ENCODE measurements at places on chromosomes 12 and 14.

DNA sequence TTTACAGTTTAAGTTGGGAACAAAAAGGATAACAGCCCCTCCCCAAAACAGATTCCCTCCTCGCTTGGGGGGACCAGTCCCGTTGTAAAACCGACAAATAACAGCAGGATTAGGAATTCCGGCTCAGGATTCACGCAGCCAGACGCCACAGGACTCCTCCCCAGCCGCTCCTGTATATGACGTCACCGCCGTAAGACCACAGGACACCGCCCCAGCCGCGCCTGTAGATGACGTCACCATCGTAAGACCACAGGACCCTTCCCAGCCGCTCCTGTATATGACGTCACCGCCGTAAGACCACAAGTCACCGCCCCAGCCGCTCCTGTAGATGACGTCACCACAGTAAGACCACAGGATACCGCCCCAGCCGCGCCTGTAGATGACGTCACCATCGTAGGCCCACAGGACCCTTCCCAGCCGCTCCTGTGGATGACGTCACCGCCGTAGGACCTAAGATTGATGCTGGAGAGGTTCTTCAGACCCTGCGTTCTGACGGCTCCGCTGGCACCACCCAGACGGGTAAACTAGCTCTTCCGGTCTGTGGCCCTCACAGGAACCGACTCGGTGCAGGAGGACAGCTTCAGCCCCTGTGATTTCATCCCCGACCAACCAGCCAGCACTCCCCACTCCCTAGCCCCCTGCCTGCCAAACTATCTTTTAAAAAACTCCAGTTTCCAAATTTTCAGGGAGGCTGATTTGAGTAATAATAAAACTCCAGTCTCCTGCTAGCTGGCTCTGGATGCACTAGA, 43.9 kb upstream of the FBRSL1 start:
- DNase-seq: no peak

DNA sequence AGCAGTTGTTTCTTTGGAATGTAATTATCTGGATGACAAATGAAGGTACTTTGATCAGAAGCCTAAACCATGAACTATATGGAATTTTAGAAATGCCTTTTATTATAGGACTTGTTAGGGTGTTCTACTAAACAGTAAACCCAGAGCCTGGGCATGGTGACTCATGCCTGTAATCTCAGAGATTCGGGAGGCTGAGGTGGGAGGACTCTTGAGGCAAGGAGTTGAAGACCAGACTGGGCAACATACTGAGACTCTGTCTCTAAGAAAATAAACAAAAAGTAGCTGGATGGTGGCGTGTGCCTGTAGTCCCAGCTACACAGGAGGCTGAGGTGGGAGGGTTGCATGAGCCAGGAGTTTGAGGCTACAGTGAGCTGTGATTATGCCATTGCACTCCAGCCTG, 23.9 kb downstream of the PALS1 start:
- no peak for DNase-seq

- no peak for DNase-seq
Observed at GRCh38 chr12:6207259-6207925, 7.2 kb downstream of the CD9 start.

DNA sequence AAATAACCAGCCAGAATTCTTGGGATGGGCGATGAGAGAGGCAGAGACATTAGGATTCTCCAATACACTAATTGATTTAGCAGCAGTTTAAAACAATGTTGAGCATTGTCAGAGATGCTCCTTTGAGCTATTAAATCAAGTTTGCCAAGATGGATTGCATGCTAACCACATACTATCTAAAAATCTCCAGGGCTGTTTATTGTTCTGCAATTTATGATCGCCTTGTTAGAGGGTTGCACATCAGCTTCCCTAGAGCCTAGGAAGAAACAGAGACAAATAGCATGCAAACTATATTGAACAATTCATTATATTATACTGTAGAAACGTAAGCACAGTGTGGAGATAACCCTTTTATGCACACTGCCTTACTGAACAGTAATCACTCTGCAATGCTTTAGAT, 599.9 kb downstream of the SOX5 start:
- DNase-seq: peak; percentile 1

DNA sequence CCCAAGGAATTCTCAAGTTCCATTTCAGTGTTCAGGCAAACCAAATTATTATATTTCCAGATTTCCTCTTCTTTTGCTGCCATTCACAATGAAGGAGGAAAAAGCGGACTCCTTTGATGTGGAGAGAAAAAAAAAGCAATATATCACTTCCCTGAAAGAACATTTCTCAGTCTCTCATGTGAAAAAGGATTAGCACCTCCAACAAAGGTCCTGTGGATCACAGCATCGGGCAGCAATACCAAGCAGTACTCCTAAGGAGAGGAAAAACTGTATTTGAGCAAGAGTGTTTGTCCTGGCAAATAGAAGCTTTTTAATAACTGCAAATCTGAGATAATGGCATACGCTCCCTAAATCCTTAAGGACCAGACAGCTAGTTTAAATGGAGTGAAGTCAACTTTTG, 93.9 kb upstream of the RFX4 start:
- DNase-seq: no peak

GRCh38 chr14:92385561-92385960, 62.6 kb downstream of the SLC24A4 start:
- DNase-seq: no peak

- no peak for DNase-seq
Observed at GRCh38 chr14:101402936-101403660, 158.2 kb upstream of the DIO3 start.

- no peak for DNase-seq
Observed at GRCh38 chr14:77275041-77275580, 4.1 kb upstream of the NGB start.

- no peak for DNase-seq
Observed at GRCh38 chr12:26247873-26248272, 52.5 kb downstream of the SSPN start.

DNA sequence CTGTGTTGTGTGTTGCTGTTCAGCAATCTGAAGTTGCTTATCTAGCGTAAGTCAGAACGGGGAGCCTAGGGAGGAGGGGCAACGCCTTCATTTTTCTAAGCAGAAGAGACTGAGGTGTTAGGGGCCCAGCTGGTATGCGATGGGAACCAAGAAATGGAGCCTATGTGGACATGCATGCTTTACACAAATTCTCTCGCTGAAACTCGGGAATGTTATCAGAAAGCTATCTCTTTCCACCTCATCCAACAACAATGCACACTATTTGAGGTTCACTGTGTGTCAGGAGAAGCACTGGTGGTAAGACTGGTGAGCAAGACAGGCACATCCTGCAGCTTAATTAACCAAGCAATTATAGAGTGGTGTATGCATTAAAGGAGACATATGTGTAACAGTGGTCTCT, 89.7 kb downstream of the NRXN3 start:
- DNase-seq: no peak

DNA sequence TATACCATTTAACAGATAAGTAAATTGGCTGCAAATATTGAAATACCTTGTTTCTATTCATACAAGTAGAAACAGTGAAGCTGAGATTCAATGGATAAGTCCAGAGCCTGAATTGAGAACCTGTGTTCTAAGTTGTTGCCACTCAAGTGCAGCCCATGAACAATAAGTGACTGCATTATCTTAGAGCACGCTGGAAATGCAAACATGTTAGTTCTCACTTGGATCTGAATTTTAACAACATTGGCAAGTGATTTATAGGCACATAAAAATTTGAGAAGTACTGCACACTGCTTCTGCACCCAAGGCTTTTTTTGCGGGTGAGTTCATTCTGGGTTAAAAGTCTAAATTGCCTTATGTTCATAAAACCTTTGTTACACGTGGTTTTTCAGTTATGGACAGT, 484.3 kb downstream of the NAV3 start:
- no peak for DNase-seq

DNA sequence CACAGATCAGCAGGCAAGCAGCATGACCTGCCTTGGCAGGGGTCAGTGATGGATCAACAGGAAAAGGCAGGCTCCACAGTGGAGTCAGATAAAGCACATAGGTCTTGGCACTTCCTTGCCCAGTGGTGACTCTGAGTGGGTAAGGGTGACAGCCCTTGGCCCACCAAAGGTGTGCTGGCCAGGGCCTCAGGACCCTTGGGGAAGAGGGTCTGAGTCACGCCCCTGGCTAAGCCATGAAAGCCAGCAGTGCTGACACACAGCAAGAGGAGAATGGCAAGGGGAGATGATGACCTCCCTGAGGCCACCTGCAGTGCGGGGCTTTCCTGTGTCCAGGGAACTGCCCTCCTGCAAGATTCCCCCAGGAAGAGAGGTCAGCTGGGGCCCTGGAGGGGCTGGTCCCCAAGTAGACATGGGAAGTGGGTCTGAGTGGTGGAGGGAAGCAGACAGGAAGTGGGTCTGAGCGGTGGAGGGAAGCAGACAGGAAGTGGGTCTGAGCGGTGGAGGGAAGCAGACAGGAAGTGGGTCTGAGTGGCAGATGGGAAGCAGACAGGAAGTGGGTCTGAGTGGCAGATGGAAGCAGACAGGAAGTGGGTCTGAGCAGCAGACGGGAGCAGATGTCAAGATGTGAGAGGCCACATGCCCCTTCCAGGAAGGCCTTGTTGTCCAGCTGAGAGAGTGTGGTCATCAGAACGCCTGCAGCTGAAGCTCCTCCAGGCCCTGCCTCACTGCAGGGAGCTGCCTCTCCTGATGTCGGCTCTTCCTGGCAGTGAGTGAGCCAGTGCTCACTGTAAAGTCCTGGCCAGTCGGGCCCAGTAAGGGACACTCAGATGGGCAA, 34.8 kb downstream of the DIO3 start:
- DNase-seq: no peak

DNA sequence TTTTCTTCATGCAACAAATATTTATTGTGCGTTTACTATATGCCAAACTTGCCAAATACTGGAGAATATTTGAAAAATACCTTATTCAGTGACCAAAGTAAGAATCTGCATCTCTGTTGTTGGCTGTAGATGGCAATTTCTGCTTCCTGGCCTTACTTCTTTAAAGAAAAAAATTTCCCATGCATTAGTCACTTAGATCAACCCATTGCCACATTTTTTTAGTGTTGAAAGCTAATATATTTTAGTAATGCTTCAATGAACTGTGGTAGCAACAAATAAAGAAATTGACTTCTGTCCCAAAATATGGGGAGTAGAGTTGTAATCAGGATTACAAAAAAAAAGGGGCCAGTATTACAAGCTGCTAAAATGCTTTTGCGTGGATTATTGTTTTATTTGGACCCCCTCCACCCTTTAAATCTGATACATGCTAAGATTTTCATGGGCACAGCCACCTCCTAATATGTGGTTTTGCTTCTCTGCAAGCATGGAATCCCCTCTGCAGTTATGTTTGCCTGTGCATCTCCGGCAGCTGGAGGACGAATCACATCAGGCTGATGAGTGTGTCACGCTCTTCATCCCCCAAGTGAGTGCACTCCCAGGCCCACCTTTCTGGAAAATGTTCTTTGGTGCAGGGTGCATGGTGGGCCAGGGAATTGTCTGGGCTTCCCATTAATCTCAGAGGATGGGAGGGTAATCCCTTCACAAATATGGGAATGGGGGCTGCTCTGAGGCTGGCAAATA, 38.1 kb upstream of the PTCSC3 start:
- DNase-seq: no peak
